ENCODE measurements at places on chromosomes 1 and 21.

DNA sequence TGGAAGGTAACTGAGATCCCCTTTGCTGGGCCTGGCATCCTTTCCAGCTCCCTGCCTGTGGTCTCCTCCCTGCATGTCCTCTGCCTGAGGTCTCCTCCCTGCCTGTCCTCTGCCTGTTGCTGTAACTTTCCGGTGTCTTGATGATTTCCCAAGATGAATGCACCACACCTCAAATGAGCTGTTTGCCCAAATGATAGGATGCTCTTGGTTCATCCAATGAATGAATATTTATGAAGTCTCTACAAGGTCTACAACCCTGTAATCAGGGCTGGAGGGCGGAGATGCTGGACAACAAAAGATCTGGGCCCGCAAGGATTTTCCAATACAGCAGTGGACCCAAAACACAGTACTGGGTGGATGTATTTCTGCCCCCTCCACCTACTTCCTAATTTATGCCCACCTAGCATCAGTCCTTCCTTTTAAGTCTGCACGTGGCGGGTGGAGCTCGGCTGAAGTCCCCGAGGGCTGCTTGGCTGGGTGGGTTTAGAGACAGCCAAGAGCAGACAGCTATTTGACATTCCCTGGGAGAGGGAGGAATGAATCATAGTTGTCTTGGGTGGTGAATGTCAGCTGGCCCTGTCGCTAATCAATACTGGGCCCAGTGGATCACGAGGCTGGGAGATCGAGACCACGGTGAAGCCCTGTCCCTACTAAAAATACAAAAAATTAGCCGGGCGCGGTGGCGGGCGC lies 60.3 kb upstream of the GRHL3 start:
- DNase-seq = no peak

DNA sequence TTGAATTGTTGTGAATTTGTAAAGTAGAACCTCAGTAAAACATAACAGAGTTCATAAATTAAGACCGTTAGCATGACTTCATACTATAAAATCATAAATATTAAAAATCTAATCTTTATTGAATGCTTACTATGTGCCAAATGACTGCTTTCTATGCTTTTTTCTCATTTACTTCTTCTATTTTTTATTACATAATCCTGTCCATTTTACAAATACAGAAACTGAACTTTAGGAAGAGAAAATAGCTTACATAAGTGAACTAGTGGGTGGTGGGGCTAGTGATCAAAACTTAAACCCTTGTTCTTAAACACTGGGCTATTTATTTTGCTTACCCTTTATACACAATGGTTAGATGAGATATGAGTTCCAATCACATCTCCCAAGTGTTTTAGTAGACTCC lies 122.3 kb downstream of the ZC3H11B start:
- no peak for DNase-seq

GRCh38 chr1:99639945-99640344 lies 6.0 kb upstream of the PALMD start:
- DNase-seq = no peak

DNA sequence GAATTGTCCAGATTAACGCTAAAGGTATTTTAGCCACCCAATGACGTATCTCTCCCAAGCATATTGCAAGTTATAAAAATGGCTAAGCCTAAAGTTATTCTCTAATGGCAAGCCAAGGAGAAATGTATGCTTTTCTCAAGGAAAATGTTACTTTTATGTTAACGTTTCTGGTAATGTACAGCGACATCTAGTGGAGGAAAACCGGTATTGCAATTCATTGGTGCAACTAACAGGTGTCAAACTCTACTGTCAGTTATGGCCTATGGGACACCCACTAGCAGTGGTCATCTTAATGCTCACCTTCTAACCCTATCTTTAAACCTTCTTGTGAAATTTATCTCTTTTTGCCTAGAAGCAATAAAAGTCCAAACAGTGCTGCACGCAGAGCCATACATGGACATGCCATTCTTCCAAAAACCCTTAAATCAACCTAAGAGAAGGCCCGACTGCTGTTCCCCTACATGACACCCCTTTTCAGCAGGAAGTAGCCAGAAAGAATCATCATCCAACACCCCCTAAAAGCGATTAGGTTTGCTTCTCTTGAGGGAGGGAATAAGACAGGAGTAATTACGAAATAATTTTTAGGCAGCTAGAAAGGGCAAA lies 68.7 kb upstream of the LRIF1 start:
- peak; percentile 18 for DNase-seq

DNA sequence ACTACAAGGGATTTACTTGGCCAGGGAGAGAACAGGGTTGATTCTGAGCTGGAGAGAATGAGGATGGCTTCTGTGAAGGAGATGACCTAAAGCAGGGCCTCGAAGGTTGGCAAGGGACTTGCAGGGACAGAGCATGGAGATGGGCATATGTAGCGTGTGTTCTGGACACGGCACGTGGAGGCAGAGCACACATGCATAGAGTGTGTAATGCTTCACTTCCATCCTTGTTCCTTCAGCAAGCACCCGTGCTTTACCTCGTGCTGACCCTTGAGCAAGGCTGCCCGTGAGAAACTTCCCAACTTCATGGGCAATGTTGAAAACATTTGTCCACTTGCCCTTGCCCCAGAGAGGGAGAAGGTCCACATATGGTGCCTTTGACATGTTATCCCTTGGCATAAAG lies 33.1 kb downstream of the NFIA start:
- no peak for DNase-seq

DNA sequence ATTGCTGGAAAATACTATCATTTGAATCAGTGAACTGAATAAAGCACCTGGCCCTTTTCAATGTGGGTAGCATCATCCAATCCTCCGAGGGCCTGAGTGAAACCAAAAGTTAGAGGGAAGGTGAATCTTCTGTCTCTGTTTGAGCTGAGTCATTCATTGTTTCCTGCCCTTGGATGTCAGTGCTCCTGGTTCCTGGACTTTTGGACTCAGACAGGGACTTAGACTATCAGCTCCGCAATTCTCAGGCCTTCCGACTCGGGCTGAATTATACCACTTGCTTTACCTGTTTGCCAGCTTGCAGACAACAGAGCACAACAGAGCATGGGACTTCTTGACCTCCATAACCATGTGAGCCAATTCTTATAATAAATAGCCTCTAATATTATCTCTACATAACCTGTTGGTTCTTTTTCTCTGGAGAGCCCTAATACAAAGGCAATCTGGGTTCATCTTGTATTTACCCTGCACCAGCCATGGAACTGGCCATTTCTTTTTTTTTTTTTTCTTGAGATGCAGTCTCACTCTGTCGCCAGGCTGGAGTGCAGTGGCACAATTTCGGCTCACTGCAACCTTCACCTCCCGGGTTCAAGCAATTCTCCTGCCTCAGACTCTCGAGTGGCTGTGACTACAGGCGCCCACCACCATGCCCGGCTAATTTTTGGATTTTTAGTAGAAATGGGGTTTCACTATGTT lies 19.2 kb upstream of the VASH2 start:
- DNase-seq = no peak

GRCh38 chr1:6955357-6956094 lies 170.3 kb downstream of the CAMTA1 start:
- no peak for DNase-seq

DNA sequence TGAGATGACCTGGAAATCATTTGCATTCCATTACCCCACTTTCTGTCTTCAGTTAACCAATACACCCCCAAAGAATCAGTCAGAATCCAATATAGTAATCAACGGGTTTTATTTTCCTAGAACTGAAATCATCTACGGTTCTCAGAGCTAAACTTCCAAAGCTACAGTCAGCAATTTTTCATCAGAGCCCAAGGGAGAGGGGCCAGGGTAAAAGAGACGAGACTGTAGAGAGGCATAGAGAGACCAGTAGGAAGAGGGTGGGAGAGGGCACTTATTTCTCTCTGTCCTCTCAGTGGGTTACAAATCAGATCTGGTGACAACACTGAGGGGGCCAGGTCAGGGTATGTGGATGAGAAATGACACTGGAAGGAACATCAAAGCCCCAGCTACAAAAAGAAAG lies 1.1 kb upstream of the MRPL24 start:
- no peak for DNase-seq

DNA sequence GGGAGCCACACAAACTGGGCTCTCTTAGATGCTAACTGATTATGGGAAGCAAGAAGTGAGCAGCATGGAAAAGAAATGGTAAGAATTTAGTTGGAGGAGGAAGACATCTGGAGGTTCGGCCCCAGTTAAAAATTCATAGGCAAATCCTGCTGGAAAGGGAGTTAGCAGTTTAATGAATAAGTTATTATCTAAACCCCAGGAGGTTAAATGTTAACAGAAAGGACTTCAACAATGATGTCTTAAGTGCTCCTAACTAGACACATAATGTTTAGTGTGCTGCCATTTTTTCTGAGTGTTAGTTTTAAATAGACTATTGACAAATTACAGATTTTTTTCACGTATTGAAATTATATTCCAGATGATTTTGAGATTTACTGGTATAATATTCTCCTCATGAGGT lies 1265.3 kb upstream of the ADGRL2 start:
- DNase-seq = no peak

- DNase-seq = no peak
Observed at GRCh38 chr1:47371016-47371517, 37.5 kb downstream of the CMPK1 start.

GRCh38 chr1:48671578-48671977 lies 105.1 kb downstream of the BEND5 start:
- no peak for DNase-seq

- DNase-seq = no peak
Observed at GRCh38 chr1:221856228-221857093, 114.6 kb upstream of the DUSP10 start.

DNA sequence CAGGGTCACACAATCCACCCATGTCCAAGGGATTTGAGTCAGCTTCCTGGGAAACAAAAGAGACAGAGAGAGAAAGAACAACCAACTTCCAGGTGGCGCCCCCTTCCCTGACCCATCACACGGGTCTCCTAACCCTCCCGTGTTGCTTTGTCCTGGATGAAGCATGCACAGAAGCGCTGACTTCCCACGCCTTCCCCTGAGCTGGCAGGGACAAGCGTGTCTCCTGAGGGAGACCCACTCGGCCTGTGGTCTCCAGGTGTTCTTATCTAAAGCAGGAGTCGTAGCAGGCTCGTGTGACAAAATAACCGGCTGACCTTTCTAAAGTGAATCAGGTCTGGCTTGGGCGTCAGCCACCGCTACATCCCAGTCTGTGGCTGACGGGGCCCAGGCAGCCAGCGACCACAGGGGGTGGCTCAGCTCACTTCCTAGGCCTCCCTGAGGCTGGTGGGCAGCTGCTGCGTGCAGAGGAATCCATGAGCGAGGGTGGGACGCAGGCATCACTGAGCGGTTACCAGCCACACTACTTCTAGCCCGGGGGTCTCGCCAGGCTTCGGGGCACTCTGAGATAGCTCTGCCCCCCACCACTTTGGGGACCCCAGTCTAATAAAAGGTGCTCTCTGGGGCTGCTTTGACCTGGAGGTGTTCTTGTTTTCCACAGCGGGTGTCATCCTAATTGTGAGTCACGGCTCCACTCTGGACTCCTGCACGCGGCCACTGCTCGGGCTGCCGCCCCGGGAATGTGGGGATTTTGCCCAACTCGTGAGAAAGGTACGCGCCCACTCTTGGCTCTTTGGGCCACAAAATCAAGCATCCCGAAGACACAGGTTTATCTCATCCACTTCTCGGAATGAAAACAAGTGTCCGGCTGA lies 40.4 kb downstream of the UBASH3A start:
- DNase-seq = no peak

- DNase-seq = no peak
Observed at GRCh38 chr1:218698141-218698540, 353.0 kb downstream of the TGFB2 start.

DNA sequence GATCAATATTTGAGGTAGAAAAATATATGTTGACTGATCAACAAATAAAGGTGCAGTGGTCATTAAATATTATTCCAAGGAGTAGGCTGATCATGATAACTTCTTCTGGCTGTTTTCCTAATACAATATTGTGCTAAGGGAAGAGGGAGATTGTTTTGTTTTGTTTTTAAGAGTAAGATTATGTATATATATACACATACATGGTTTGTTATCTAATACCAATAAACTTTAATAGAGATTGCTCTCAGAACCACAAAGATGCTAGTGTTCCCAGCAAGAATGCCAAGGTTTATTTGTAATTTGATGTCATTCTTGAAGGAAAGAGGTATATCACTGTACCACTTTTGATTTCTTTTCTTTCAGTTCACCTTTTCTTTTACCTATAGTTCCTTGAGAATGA lies 10.1 kb downstream of the CLCA2 start:
- DNase-seq = no peak

GRCh38 chr1:153192697-153193096 lies 10.5 kb upstream of the LELP1 start:
- no peak for DNase-seq

DNA sequence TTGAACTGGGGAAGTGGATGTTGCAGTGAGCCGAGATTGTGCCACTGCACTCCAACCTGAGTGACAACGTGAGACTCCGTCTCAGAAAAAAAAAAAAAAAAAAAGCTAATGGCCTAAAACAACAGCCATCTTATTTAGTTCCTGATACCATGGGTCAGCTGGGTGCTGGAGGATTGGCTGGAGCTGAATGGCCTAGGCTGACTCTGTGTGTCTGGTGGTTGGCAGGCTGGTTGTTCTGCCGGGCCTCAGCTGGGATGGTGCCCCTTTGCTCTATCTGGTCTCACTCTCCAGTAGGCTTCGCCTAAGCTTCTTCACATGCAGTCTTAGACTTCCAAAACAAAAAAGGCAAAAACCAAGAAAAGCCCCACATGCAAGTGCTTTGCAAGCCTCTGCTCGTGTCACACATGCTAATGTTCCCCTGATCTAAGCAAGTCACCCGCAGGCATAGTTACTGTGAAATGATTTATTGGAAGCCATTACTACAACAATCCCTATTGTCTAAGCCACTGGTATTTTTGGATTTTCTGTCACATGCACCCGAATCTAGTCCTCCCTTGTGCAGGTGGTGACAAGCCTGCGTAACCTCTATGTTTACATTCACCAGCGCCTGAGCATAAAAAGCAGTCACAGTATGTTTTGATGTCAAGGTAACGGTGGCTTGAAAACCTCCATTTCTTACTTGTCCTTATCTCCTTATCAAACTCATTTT lies 39.6 kb upstream of the KANK4 start:
- DNase-seq = no peak

- no peak for DNase-seq
Observed at GRCh38 chr1:55572878-55573734, 357.9 kb upstream of the USP24 start.

- no peak for DNase-seq
Observed at GRCh38 chr1:26336477-26337205, 17.3 kb downstream of the CRYBG2 start.

GRCh38 chr1:91805311-91805801 lies 80.6 kb downstream of the TGFBR3 start:
- no peak for DNase-seq

GRCh38 chr1:245953876-245954660 lies 553.0 kb downstream of the SMYD3 start:
- no peak for DNase-seq

GRCh38 chr1:175673371-175674150 lies 69.8 kb downstream of the TNR start:
- DNase-seq = peak; percentile 37

DNA sequence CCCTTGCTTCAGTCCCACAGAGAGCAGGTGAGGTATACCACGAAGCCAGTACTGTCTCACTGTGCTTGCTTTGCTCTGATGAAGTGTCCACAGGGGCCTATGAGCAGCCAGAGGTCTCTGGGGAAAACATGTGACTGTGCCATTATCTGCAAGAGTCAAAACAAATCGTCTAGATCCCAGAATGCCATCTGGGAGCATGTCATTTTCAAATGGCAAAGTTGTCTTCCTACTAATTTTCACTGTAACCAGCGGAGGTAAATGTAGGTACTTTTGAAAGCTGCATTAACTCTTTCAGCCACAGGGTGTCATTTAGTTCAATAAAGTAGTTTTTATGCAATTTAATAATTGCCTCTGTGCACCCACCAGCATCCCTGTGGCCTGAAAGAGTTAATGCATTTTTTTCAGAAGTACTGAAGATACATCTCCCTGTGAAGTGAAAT lies 173.6 kb upstream of the SGIP1 start:
- no peak for DNase-seq

- DNase-seq = no peak
Observed at GRCh38 chr1:186214791-186215190, 160.3 kb downstream of the TPR start.
